Hepatic stellate cell (primary cell): ENCODE measurements at places on chromosomes 7 and 10.

GRCh38 chr10:69278446-69278963 lies at the start of gene HK1:
TSS of gene HK1 (plus strand) at chr10:69278496.
- peak; percentile 34 for DNase-seq

GRCh38 chr10:63256009-63256773 lies 123.1 kb downstream of the NRBF2 start:
- DNase-seq = no peak

DNA sequence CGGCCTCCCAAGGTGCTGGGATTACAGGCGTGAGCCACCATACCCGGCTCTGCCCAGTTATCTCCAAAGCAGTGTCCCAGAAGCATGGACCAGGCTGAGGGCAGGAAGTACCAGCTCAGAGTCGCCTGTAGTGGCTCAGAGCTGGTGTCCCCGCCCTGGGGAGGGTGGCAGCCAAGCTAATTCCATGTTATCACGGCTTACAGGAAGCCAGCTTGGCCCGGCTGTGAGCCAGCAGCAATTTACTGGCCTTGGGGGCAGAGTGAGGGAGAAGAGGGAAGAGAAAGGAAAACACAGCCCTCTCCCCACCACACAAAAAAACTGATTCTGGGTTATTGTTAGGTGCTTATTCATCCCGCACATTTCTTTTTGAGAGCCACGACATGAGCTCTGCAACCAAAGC lies 88.1 kb downstream of the HIP1 start:
- DNase-seq = no peak

- no peak for DNase-seq
Observed at GRCh38 chr7:154610903-154611302, 392.0 kb downstream of the PAXIP1 start.

- DNase-seq = no peak
Observed at GRCh38 chr7:84821671-84822534, 365.0 kb downstream of the SEMA3D start.

DNA sequence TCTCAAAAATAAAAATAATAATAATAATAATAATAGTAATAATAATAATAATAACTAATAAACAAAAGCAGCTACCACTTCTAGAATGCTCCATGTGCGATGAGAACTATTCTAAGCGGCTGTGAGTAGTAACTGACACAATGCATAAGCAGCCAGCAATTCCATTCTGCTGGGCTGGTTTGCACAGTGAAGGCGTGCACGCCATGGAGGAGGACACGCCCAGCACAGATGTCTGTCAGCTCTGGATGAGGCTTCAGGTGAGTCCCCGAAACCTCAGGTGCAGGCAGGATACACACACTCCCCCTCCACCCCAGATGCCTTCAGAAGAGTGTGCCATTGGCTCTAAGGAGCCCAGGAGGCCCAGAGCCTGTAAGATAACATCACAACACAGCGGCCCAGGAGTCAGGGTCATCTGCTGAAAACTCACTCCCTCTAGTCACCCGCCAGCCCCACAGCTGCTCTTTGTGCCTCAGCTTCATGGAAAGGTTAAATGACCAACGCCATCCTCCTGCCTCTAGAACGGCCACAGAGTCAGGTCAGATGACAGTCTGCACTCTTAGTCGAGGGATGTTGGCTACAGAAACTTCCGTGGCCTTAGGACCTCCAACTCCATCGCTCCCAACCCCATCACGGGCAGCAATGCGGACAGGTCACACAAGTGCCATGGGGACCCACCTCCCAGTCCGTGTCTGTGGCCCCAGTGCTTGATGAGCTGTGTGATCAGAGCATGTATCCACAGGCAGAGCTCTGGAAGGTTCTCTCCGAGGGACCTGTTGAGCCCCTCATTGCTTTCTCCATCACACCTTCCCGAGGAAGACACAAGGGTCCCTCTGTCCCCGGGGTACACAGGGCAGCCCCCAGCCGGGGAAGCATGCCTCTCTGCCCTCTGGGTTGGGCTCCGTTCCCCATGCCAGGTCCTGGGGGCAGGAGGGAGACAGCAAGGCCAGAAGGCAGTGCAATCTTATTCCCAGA lies 103.9 kb downstream of the CTBP2 start:
- no peak for DNase-seq

- no peak for DNase-seq
Observed at GRCh38 chr7:111732923-111733322, 170.6 kb upstream of the IMMP2L start.

- no peak for DNase-seq
Observed at GRCh38 chr10:94343151-94343550, 19.6 kb downstream of the NOC3L start.

GRCh38 chr7:156680281-156680680 lies 39.7 kb downstream of the RNF32 start:
- no peak for DNase-seq

GRCh38 chr7:66747881-66748511 lies 7.5 kb downstream of the RABGEF1 start:
- no peak for DNase-seq

DNA sequence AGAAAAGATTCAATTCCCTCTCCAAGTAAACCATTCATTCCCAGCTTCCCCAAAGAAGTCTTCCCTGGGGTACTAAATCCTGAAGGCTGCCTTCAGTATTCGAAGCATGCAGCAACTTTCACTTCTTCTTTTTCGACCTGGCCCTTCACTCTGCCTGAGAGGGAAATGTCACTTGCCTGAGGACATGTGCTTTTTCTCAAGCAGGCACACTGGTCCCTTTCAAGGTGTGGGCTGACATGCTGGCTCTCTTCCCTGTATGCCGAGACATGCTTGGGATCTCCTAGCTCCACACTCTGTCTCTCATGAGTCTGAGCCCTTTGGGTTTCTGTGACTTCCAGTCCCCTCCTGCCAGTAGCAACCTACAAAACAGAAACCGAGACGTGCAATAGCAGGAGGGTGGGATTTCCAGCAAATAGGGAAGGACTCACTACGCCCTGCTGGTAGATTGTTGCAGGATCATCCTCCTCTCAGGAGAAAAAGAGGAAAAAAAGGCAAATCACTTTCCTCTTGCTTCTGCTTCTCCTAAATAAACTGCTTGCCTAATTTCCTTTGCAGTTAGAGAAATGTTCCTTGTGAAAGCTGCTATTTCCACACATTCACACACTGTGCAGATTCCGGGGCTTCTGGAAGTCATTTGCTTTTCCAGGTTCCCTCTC lies 33.5 kb downstream of the FIGNL1 start:
- no peak for DNase-seq

DNA sequence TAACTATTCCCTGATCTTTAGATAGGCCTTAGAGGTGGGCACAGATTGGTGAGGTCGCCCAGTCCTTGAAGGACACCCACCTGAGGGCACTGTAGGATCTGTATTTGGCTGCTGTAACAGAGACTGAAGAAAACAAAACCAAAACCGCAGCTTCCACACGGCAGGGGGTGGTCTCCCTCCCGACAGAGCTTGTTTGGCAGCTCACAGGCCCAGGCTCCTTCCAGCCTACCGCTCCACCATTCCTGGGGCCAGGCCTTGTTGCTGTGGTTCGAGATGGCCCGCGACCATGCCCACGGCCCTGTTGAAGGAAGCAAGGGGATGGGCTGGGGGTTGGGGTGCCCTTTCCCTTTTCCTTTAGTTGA lies 30.4 kb downstream of the ZNF783 start:
- no peak for DNase-seq

GRCh38 chr7:73727952-73728351 lies 8.5 kb upstream of the STX1A start:
- no peak for DNase-seq

- no peak for DNase-seq
Observed at GRCh38 chr10:52383088-52383487, 69.0 kb downstream of the DKK1 start.

GRCh38 chr7:80942261-80943041 lies 23.6 kb upstream of the SEMA3C start:
- peak; percentile 92 for DNase-seq

- DNase-seq = no peak
Observed at GRCh38 chr7:157494506-157495176, 157.8 kb downstream of the DNAJB6 start.

- no peak for DNase-seq
Observed at GRCh38 chr7:148543-148931, 43.8 kb upstream of the FAM20C start.

DNA sequence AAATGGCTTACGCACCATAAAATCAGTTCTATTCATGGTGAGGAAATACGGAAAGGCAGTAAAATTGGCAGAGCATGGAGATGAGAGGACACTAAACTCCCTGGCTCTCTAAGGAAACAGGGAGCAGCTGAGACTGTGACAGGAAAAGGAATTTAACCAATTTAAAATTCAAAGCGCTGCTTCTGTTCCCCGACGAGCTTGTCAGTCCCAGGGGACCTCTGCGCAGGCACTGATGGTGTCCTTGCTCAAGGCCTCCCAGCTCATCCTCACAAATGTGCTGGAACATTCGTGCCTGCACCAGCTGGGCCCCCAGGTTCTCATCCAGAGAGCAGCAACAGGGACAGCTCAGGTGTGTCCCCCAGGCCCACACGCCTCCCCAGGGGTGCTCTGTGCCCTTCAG lies 101.4 kb downstream of the MAD1L1 start:
- DNase-seq = no peak

- DNase-seq = no peak
Observed at GRCh38 chr7:44767912-44768627, 19.4 kb downstream of the ZMIZ2 start.

GRCh38 chr7:129557686-129558481 lies 53.6 kb upstream of the NRF1 start:
- no peak for DNase-seq

- no peak for DNase-seq
Observed at GRCh38 chr10:48759113-48759901, 74.6 kb downstream of the WDFY4 start.

GRCh38 chr7:20201380-20201779 lies 15.8 kb downstream of the MACC1 start:
- DNase-seq = no peak

DNA sequence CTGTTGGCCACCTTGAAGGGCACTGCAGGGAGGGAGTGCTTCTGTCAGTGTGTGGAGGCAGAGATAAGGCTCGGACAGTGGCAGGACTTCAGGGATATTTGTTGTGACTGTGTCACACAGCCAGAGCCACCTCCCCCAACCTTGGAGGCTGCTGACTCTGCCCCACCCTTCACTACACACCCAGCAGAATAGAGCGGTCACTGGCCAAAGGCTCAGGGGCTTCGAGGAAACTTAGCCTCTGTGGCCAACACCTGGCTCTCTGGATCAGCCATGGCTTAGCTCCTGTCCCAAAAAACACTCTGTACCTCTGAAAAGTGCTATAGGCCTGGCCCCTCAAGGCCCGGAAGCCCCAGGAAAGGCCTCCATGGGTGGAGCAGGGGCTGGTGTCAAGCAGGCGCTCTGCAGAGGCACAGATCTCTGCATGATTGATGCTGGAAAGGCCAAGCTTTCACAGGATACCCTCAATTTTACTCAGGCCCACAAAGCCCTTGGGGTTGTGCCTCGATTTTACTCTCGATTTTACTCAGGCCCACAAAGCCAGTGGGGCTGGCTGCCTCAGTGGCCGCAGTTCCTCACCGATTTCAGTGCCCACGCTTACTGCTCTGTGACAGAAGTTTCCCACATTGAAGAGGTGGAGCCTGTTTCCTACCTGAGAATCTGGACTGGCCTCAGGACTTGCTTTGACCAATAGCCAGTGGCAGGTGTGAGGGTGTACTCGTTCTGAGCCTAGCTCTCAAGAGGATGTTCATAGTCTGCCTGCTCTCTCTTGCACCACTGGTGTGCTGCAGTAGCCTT lies 113.2 kb upstream of the GPR26 start:
- no peak for DNase-seq

- no peak for DNase-seq
Observed at GRCh38 chr10:74797550-74797949, 28.9 kb upstream of the KAT6B start.

DNA sequence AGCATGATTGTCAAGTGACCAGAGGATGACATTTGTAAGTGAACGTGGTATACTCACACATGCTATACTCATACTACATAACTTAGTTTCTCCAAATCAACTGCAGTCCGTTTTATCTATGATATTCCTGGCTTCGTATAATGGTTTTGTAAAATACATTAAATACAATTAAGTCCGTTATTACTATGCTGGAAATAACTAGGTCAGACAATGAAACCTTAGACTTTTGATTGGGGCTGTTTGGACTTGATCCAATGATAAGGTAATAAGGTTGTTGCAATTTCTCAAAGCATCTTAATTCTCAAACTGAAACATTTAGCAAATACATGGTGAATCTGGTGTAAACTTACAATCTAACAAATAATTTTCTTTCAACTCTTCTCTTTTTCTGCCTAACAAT lies 117.0 kb downstream of the TWIST1 start:
- no peak for DNase-seq

GRCh38 chr10:71608819-71609768 lies 110.5 kb downstream of the C10orf105 start:
- peak; percentile 54 for DNase-seq

GRCh38 chr10:117339578-117339977 lies 35.7 kb downstream of the PDZD8 start:
- no peak for DNase-seq

DNA sequence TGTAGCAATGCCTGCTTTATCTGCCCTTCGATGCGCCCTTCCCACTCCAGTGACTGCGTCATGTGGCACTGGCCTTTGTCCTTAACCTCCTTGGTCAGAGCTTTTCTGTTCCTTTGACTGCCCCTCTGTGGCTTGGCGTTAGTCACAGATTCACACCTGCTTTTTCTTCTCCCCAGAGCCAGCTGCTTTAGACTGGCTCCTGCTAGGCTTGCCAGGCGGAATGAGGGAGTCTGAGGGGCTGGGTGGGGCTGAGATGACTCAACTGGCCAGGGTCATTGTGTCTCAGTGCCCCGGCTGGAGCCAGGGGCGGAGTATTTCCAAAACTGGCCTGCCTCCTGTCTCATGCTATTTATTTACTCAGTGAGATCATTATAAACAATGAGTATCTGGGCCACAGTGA lies 194.1 kb downstream of the EMX2 start:
- DNase-seq = no peak

- DNase-seq = peak; percentile 12
Observed at GRCh38 chr10:74419958-74420375, 268.9 kb downstream of the ADK start.

GRCh38 chr7:131947661-131948060 lies 391.2 kb upstream of the PODXL start:
- no peak for DNase-seq

DNA sequence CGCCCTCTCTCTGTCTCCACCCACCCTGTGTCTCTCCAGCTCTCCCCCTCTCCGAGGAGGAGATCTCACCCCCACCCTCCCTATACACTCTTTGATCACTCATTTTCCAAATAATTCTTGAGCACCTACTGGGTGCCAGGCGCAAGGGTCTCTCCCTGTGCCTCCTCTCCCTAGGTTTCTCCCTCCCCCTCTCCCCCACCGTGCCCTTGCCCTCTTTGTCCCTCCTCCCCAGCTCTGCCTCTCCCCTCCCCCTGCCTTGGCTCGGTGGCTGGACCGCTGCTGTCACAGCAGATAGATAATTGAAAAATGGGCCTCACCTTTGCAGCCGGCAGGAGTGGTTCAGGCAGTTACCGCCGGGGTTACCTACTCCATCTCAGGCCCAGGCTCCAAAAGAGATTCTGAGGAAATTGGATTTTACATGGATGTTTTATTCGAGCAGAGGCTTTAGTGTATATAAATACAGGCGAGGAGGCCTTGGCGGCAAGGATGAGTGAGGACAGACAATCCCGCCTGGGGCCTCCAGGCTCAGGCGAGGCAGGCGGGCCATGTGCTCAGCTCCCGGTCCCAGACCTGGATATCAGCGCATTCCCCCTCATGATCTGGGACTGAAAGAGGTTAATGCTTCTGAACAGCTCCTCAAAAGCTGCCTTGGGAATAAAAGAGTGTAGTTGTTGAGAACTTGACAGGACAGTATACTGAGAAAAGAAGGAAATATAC lies 60.8 kb upstream of the BTRC start:
- no peak for DNase-seq
